Activated T-helper 2 cell treated with anti-CD3 and anti-CD28 coated beads, Interferon-gamma antibody, Interleukin-2, Interleukin-4, amounts not matched to agents 10 μg/mL and 5 μg/mL and 100 μg/mL, durations not matched to agents 14 hours and 24 hours and 36 hours (primary cell): ENCODE measurements at places on chromosomes 7 and 10. TPM values are rescaled to one million over a fixed set of nuclear protein-coding genes. Genes with fewer than 3 reads are reported as not detected.
A peak's percentile ranks its signal among the peaks of the same experiment; 100 is the strongest.

INPP5F gene
- total RNA-seq, result 10.2 and 11.9 TPM in 2 replicates

MCM10 gene
- total RNA-seq, result 73.3 and 78.5 TPM in 2 replicates

CFAP46 gene
- total RNA-seq, result not detected in 2 replicates

SCIN gene
- not detected in 2 replicates for total RNA-seq

C10orf67 gene
- total RNA-seq, result not detected in 2 replicates

ZCWPW1 gene
- total RNA-seq, result 1.1 and 3.5 TPM in 2 replicates

PODXL gene
- total RNA-seq, result 0.68 and 0.76 TPM in 2 replicates

CALCR gene
- total RNA-seq, result not detected in 2 replicates

OPN1SW gene
- not detected in 2 replicates for total RNA-seq

ZNF425 gene
- total RNA-seq, result 0.39 and 1.0 TPM in 2 replicates

DNA sequence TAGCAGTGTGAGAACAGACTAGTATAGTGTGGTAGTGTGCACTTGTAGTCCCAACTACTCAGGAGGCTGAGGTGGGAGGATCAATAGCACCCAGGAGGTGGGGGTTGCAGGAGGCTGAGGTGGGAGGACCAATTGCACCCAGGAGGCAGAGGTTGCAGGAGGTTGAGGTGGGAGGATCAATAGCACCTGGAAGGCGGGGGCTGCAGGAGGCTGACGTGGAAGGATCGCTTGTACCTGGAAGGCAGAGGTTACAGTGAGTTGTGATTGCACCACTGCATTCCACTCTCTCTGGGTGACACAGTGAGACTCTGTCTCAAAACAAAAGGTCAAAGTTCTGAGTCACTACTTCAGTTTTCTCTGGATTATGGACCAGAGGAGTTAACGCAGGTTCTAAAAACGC is 22.6 kb upstream of the DIP2C start:
- H3K27ac ChIP-seq, result no peak overlapping the region
- no peaks in the 10 kb centered on the region for H3K4me1 ChIP-seq
- no peak for DNase-seq
- H3K27me3 ChIP-seq, result peaks cover 14% of the 10 kb centered on the region

DNA sequence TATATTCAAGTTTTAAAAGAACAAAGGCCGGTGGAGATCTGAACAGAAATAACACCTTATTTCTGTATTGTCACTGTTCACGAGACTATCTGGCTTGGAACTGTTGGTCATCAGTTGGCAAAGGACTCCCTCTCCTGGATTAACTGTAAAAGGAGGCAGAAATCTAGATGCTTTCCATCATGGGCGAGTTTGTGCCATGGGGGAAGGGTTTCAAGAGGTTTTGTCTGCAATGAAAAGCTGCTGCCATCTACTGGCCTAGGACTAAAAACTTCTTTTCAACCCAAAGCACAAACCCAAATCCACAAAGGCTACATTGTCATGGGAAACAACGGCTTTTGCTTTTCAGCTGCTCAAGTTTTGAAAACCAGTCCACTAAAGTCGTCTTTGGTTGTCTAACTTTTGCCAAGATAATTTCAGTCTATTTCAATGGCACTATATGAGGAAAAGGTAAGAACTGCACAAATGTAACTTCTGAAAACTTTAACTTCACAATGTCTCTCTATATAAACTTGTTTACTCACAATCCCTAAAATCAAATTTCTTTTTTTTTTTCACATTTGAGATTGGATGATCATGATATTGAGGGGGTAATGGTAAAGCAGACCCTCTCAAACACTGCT is 196.8 kb downstream of the SKAP2 start:
- H3K36me3 ChIP-seq, result no peaks in the 10 kb centered on the region
- H3K4me3 ChIP-seq, result no peak overlapping the region
- peaks cover 41% of the 10 kb centered on the region for H3K27me3 ChIP-seq
- no peak overlapping the region for H3K27ac ChIP-seq

DNA sequence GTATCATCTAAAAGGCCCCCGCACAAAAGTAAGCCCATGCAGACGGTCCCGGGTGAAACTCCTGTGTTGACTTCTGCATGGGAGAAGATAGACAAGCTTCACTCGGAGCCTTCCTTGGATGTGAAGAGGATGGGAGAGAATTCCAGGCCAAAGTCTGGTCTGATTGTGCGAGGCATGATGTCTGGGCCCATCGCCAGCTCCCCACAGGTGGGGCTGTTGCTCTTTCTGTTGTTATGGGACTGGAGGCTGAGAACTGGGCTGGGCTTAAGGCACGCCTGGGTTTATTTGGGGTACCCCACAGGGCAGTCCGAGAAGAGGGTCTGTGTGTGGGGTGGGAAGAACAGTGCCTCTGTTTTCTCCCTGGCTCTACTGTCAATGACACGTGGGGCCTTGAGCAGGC is 14.6 kb downstream of the MINDY4 start:
- no peaks in the 10 kb centered on the region for H3K4me1 ChIP-seq
- H3K27me3 ChIP-seq, result no peaks in the 10 kb centered on the region
- no peak overlapping the region for H3K4me3 ChIP-seq
- no peaks in the 10 kb centered on the region for H3K36me3 ChIP-seq
- H3K27ac ChIP-seq, result no peak overlapping the region

GRCh38 chr10:31836569-31837406 is 91.8 kb downstream of the ARHGAP12 start:
- H3K4me3 ChIP-seq, result no peak overlapping the region
- no peak for DNase-seq
- no peaks in the 10 kb centered on the region for H3K36me3 ChIP-seq
- no peaks in the 10 kb centered on the region for H3K27me3 ChIP-seq

DNA sequence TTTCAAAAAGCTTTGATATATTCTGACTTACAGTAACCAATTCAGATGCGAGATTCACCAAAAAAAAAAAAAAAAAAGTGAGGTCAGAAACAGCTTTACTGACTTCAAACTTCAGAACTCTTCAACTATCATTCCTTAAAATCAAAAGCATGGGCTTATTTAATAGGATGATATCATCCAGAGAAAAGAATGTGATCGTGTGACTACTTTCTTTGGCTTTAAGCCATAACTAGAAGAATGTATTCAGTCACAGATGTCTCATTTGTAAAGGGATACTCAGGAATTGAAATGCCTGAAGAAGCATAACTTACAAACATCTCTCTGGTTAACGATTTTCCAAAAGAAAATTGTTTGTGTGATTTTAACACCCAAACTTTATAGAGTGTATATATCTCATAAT is 11.5 kb downstream of the TPK1 start:
- no peak for DNase-seq
- no peak overlapping the region for H3K27ac ChIP-seq
- H3K27me3 ChIP-seq, result no peaks in the 10 kb centered on the region
- H3K4me1 ChIP-seq, result peaks cover 53% of the 10 kb centered on the region
- H3K4me3 ChIP-seq, result no peak overlapping the region
- no peaks in the 10 kb centered on the region for H3K36me3 ChIP-seq

- no peak overlapping the region for H3K4me3 ChIP-seq
- no peak for DNase-seq
- H3K36me3 ChIP-seq, result no peaks in the 10 kb centered on the region
- no peaks in the 10 kb centered on the region for H3K4me1 ChIP-seq
These were observed 355.3 kb upstream of the NPVF start for GRCh38 chr7:25583621-25584020.

DNA sequence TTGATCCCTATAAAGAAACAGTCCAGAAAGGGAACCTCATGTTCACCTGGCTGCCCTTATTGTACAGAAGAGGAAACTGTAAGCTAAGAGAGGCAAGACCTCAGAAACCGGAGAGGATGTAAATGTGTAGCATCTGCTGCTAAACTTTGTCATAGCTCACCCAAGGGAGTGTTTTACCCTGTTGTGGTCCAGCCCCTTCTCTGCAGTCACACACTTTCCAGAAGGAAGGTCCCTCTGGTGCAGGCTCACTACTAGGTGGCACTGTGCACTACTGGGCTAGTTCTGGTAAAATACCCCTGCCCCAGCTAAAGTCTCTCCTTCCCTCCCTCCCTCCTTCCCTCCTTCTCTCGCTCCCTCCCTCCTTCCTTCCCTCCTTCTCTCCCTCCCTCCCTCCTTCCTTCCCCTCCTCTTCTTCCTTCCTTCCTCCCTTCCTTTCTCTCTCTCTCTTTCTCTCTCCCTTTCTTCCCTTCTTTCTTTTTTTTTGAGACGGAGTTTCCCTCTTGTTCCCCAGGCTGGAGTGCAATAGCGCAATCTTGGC is 42.5 kb upstream of the LCOR start:
- DNase-seq, result peak; percentile 31
- H3K27me3 ChIP-seq, result peaks cover 18% of the 10 kb centered on the region
- H3K27ac ChIP-seq, result no peak overlapping the region
- H3K4me1 ChIP-seq, result no peaks in the 10 kb centered on the region
- H3K4me3 ChIP-seq, result no peak overlapping the region
- no peaks in the 10 kb centered on the region for H3K36me3 ChIP-seq

GRCh38 chr10:29420744-29421143 is 131.9 kb downstream of the LYZL1 start:
- no peak overlapping the region for H3K27ac ChIP-seq
- peaks cover 1% of the 10 kb centered on the region for H3K4me1 ChIP-seq
- no peak overlapping the region for H3K4me3 ChIP-seq
- H3K36me3 ChIP-seq, result peaks cover 62% of the 10 kb centered on the region
- H3K27me3 ChIP-seq, result no peaks in the 10 kb centered on the region
- DNase-seq, result no peak

DNA sequence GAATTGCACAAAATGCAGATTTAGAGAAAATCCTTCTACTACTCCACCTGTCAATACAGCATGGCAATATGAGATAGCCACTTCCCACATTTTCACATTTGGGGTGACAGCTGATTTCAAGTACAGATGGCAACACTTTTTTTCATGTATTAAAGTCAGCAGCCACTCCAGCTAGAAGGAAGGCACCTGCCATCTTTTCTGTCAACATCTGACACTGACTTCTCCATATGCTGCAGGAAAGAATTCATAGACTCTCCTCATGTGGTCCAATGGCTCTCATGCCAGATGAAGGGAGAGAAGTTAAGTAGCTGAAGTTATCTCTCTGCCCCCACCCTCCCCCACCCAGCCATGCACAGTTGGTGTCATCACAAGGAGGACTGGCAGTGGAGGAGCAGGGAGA is 912.0 kb downstream of the SORCS1 start:
- H3K27ac ChIP-seq, result no peak overlapping the region
- no peak for DNase-seq
- no peaks in the 10 kb centered on the region for H3K27me3 ChIP-seq
- H3K4me3 ChIP-seq, result no peak overlapping the region

DNA sequence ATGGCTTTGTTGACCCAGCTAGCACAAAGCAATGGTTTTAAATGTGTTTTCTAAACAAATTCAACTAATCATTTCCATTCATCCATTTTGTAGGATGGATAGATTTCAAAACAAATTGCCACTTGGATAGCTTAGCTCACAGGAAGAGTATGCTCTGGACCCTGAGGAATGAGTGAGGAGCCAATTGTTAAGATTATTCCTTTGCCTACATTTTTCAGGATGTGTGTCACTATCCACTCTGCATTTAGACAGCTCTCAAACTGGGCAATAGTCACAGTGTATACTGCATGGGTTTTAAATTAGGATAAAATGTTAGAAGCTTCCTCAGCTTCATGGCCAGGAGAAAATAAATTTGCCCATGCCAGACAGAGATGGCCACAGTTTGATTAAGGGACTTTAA is 605.6 kb upstream of the TEX47 start:
- H3K27ac ChIP-seq, result no peak overlapping the region
- DNase-seq, result no peak
- H3K36me3 ChIP-seq, result no peaks in the 10 kb centered on the region
- H3K4me3 ChIP-seq, result no peak overlapping the region
- H3K4me1 ChIP-seq, result no peaks in the 10 kb centered on the region
- no peaks in the 10 kb centered on the region for H3K27me3 ChIP-seq

GRCh38 chr7:13099154-13099795 is 411.8 kb downstream of the ARL4A start:
- H3K4me3 ChIP-seq, result no peak overlapping the region
- no peaks in the 10 kb centered on the region for H3K27me3 ChIP-seq
- H3K27ac ChIP-seq, result no peak overlapping the region
- peaks cover 5% of the 10 kb centered on the region for H3K4me1 ChIP-seq
- H3K36me3 ChIP-seq, result no peaks in the 10 kb centered on the region

GRCh38 chr10:112295853-112296830 is 12.9 kb downstream of the TECTB start:
- no peaks in the 10 kb centered on the region for H3K4me1 ChIP-seq
- H3K4me3 ChIP-seq, result no peak overlapping the region
- H3K36me3 ChIP-seq, result no peaks in the 10 kb centered on the region
- peaks cover 11% of the 10 kb centered on the region for H3K27me3 ChIP-seq
- DNase-seq, result no peak

DNA sequence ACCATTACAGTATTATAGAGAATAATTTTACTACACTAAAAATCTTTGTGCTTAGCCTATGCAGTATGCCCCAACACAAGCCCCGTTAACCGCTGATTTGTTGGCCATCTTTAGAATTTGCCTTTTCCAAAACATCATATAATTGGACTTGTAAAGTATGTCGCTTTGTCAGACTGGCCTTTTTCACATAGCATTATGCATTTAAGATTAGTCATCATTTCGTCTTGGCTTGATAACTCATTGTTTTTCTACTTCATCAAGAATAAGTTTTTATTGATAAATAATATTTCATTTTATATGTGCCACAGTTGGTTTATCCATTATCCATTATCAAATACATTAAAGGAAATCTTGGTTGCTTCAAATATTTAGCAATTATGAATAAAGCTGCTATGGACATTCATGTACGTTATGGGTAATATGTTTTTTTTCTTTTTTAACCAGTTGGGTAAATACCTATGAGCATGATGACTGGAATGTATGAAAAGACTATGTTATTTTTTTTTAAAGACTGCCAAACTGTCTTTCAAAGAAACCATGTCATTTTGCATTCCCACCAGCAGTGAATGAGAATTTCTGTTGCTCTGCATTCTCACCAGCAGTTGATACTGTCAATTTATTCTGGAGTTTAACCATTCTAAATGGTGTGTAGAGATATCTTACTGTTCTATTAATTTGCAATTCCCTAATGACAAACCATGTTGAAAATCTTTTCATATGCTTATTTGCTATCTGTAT is 273.1 kb upstream of the KCND2 start:
- H3K27me3 ChIP-seq, result no peaks in the 10 kb centered on the region
- no peak overlapping the region for H3K27ac ChIP-seq
- no peak overlapping the region for H3K4me3 ChIP-seq
- no peaks in the 10 kb centered on the region for H3K4me1 ChIP-seq
- DNase-seq, result no peak
- no peaks in the 10 kb centered on the region for H3K36me3 ChIP-seq
